ENCODE measurements at places on chromosomes 16 and 17.
A peak's percentile ranks its signal among the peaks of the same experiment; 100 is the strongest.

GRCh38 chr17:6420173-6420641 lies 14.7 kb downstream of the AIPL1 start:
- no peak for DNase-seq

GRCh38 chr16:1453316-1453715 lies 9.0 kb upstream of the CCDC154 start:
- DNase-seq: no peak

DNA sequence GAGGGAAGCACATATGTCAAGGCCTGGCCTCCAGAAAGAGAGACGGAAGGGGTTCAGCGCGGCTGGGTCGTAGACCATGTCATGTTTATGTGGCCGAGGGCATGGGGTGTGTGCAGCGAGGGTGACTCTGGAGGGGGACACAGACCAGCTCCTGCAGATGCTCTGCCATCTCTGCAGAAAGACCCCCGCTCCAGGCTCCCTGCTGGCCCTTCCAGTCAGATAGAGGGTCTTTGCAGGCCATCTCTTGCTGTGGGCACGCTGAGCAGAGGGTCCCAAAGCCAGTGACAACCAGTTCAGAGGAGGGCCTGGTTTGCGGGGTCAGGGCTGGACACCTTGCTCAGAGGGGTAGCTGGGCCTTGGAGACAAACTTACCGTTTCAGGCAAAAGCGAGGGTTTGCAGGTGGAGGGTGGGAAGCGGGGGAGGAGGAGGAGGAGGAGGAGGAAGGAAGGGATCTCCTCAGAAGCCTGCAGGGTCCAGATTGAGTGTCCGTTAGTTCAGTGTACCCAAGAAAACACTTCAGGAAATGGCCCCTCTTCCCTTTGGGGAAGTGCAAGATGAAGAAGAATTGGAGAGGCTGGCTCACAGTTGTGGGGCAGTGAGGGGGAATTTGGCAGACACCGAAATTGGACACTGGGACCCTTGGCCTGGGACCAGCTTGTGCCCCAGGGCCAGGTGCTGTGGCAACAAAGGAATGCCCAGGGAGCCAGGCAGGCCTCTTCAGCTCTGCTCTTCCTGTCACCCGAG lies 102.8 kb downstream of the CMIP start:
- no peak for DNase-seq

- DNase-seq: peak; percentile 2
These were observed 50.7 kb downstream of the TANGO6 start for GRCh38 chr16:68893710-68894705.

- DNase-seq: no peak
These were observed 1.9 kb upstream of the MLX start for GRCh38 chr17:42564815-42565522.

DNA sequence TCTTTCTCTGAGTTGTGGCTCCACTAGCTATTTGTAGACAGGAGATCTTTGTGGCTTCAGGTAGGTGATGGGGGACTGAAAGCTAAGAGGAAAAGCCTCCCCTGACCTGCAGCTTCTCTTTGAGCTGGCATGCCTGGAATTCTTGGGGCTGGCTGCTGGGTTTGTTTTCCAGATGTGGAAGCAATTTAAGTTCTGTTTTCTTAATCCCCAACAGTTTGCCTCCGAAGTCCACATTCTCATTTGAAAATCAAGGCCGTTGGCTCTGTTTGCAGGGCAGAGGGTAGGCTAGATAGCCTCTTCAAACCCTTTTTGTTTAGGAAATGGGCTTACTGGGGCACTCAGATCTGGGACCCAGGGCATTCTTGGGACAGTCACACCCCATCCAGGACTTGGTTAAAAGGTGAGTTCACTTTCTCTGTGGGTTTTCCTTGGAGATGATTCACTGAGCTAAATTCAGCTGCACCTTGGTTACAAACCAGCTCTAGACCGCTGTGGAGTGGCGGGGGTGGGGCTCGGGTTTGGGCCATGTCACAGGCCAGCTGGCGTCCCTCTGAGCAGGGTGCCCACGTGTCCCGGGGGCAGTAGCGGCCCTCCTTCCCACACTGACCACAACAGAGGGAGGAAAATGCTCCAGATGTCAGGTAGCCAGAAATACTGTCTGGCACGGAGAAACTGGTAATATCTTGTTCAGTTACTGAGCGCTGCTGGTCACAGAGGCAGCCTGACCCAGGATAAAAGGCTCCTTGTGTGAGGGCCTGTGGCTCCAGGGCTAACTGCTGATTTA lies 108.5 kb downstream of the RAB11FIP4 start:
- DNase-seq: no peak

DNA sequence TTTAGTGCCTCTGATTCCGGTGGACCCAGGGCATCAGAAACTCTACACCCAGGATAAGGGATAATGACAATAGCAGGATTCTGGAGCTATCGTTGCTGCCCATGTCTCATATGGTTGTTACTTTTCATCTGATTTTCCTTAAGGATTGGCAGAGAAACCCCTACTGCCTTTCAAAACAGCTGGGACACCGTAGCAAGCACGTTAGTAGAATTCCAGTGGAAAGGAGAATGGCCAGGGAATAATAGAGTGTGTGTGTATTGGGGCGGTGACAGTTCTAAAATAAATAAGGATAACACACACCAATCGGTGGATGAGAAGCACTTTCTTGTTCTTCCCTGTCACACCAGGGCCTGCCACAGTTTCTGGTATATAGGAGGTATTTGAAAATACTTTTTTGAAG lies 251.8 kb downstream of the HAPSTR1 start:
- no peak for DNase-seq

- no peak for DNase-seq
These were observed 11.9 kb downstream of the SLC7A6 start for GRCh38 chr16:68276223-68276622.

- DNase-seq: peak; percentile 23
These were observed 47.7 kb downstream of the CFDP1 start for GRCh38 chr16:75385507-75386152.

DNA sequence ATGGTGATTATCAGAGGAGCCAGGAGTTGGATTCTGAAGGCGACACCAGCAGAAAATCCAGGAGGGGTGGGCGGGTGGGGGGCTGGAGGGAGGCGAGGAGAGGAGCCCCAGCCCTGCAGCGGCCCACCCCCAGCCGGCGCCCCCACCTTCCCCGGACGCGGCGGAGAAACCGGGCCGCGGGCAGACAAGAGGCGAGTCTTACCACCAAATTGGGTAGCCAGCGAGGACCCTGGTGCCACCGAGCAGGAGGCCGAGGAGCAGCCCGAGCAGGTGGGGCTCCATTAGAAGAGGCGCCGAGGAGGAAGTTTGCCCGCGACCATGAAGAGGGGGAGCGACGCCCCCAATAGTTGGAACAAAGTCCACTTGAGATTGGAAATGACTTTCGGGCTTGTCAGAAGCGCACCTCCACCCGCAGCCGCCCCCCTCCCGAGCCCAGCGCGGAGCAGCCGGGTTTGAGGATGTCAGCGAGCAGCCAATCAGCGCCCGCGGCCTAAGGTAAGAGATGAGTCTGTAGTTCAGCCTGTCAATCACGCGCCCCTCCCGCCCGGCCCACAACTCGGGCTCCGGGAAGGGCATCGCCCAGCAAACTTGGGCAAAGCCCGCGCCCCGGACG lies at the start of gene WNT3:
Gene WNT3 (minus strand): TSS at position 377 of the 613 bp plus-strand sequence. CDS start 95 bp downstream, at position 282.
- no peak for DNase-seq

DNA sequence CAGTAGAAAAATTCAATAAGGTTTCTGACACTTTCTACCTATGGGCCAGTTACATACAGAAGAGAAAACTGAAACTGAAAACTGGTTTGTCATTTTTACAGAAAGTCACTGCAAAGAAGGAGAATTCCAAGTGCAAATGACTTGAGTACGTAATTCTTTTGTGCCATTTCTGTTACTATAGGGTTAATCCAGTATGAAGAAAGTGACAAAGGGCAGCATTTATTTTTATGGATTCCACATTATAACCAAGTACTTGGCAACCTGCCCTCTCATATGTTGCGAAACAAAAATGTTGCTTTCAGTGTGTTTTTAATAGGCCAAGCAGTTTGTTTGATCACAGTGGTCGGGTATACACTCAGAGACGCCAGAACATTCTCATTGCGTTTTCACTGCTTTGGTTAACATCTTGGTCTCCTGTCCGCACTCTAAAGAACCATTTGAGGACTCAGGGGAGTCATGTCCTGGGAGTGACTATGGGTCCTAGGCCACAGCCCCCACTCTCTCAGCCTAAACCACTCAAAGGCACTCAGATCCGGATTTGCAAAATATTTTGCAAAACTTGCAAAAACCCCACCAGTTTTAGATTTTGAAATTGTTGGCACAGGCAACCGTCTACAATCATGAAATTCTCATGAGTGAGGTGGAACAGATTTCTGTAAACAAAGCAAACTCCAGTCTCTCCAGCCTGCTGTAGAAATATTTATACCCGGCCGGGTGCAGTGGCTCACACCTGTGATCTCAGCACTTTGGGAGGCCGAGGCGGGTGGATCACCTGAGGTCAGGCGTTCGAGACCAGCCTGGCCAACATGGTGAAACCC lies 15.4 kb upstream of the HELZ start:
- DNase-seq: peak; percentile 55

DNA sequence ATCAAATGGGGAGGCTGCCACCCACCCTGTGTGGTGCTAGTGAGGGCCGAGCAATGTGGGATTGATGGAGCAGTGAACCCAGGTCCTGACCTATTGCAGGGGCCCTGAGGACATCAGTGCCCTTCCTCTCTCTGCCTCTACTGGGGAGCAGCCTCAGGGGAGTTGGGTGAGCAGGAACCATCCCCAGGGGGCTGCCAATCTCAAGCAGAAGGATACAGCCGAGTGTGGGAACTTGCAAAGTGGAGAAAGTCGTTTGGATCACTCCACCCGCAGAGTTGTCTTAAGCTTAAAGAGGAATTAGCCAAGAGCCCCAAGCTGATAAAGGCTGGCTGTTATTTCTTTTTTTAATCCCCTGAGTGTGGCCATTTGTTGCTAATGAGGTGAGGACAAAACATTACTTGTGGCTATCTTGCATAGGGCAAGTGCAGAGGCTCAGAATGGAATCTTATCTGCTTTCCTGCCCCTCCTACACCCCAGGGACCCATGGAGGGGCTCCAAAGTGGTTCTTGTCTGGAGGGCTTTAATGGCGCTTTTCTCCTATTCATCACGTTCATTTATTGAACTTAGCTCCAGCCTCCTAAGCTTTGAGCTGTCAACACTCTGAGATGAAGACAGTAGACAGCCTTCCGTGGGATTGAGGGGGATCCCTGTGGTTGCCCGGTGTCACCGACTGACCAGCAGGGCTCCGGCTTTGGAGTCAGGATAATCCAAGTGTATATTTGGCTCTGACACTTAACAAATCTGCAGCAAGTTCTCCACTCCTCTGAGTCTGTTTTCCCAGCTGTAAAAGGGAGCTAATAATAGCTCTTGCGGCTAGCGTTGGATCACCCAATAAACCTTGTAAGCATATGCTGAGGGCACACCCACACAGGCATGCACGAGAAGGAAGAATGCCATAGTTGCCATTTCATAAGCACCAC lies 45.1 kb downstream of the MYH11 start:
- DNase-seq: no peak

DNA sequence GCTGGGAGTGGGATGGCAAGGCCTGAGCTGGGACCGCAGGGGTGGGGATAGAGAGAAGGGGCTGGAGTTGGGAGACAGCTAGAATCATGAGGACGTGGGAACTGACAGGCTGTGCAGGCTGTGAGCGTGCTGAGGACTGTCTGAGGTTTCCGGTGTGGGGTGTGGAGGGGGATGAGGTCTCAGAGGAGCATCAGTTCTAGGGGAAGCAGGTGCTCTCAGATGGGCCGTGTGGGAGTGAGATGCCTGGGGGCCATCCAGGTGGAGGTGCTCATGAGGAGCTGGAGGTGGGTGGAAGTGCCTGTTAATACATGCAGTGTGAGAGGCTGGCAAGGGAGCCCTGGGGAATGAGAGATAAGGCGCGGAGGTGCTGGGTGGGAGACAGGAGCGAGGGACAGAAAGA lies 27.2 kb downstream of the HASPIN start:
- no peak for DNase-seq

DNA sequence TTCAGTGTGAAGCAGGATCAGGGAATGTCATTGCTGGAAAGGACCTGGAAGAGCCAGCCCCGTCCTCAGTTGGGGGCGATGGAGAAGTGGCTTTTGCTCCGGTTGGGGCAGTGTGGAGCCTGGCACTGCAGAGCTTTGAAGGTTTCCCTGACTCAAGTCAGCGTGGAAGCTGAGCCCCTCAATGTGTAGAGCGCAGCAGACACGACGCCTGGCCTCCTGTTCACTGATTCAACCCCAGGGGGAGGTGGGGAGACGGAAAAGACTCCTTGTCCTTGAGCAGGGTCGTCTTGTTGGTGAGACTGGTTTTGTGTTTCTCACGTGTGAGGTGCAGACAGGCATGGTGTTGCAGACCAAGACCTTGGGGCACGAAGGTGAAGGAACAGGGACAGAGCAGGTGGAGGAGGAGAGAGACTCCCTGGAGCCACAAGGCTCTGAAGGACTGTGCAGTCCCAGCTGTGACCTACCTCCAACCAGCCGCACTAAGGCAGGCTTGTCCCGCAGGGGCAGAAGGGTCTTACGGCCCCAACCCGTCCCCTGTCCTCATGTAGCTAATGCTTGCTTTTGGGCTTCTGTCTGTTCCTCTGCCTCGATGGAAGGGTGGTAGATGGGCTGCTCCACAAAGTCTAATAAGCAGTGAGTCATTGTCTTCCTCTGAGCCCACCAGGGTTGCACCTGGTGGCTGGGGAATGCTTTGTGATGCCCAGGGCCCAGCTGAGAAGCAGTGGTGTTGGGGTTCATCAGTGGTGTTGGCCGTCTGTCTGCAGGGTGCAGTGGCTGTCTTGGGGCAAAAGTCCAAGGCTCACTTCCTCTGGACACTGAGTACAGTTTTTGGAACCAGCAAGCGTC lies 47.8 kb downstream of the MPRIP start:
- DNase-seq: no peak

DNA sequence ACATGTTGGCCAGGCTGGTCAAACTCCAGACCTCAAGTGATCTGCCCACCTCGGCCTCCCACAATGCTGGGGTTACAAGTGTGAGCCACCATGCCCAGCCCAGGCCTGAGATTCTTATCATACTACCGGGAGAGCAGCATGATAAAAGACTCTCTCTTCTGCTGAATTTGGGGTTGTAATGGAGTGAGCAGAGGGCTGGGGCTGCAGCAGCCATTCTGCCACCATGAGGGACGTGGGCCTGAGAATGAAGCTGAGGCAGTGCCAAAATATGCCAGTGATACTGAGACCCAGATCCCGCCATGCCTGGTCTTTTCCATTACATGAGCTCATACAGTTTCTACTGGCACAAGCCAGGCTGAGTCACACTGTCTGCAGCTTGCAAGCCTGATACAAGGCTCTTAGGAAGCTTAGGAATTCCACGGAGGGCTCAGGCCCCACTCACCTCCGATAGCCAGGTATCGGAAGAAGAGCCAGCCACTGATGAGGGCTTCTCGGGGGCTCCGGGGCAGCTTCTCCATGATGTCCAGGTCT lies 19.6 kb upstream of the P2RX1 start:
- no peak for DNase-seq

- DNase-seq: no peak
These were observed 41.0 kb downstream of the PAFAH1B1 start for GRCh38 chr17:2634361-2634960.

DNA sequence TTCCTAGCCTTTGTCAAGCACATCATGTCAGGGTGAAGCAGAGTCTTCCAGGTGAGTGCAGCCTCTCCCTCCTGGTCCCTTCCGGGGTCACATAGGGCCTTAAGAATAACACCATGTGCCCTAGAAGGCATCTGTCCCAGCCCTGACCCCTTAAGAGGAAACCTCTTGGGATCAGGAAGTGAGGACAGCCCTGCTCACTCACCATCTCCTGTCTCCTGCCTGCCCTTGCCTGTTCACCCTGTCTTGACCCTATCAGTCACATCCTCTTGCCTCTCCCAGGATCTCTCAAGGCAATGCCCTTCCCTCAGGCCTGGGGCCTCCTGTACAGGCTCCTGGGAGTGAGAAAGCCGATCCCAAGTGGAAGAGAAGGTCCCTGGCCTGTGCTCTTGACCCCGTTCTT lies 13.9 kb downstream of the MYL4 start:
- DNase-seq: no peak

GRCh38 chr17:80909635-80910034 lies 82.0 kb upstream of the CHMP6 start:
- DNase-seq: no peak

GRCh38 chr16:8773537-8773936 lies 23.9 kb downstream of the TMEM186 start:
- no peak for DNase-seq

All from KG1 (cell line).